ENCODE measurements at places on chromosomes 2 and 18. TPM values are rescaled to one million over a fixed set of nuclear protein-coding genes. Genes with fewer than 3 reads are reported as not detected.

MYCN gene
- 15.6 TPM for total RNA-seq

MC4R gene
- not detected for total RNA-seq

TEKT4 gene
- not detected for total RNA-seq

SERPINB13 gene
- total RNA-seq, result 21.2 TPM

ZBTB14 gene
- total RNA-seq, result 9.4 TPM

ATP8B1 gene
- total RNA-seq, result 23.0 TPM

ZSWIM2 gene
- total RNA-seq, result not detected

IL36G gene
- total RNA-seq, result 4.4 TPM

GALNT1 gene
- total RNA-seq, result 76.7 TPM

PMAIP1 gene
- total RNA-seq, result 12.9 TPM

ERMN gene
- total RNA-seq, result 0.10 TPM
